ENCODE measurements at places on chromosomes 5 and 9. TPM values are rescaled to one million over a fixed set of nuclear protein-coding genes. Genes with fewer than 3 reads are reported as not detected.

- no peak for DNase-seq
Measured at GRCh38 chr5:109167586-109167985, 242.2 kb downstream of the PJA2 start.

- DNase-seq: peak; percentile 44
Measured at GRCh38 chr5:57552033-57552432, 69.4 kb upstream of the ACTBL2 start.

TSLP gene
- total RNA-seq: 0.21 TPM

- no peak for DNase-seq
Measured at GRCh38 chr5:96880444-96881164, 4.3 kb downstream of the ERAP2 start.

GRCh38 chr5:14497311-14497710, 84.3 kb upstream of the OTULINL start:
- no peak for DNase-seq

TNC gene
- total RNA-seq: 266 TPM

DNA sequence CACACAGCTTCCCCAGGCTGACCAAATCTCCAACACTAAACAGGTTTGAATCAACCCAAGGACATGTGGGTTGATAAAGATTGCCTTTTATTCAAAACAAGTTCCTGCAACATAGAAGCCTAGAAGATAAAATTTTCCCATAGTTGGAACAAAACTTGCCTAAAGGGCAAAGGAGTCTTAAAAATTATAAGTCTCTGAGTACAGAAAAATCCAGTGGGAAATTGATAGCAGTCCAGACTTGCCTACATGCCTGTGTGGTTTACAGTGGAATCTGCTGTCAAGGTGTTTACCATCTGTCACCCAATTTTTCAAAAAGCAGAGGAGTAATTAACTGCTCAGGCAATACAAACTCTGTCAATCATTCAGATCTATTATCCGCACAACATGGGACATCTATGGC, 168.2 kb downstream of the PPP2R2B start:
- DNase-seq: no peak

DNA sequence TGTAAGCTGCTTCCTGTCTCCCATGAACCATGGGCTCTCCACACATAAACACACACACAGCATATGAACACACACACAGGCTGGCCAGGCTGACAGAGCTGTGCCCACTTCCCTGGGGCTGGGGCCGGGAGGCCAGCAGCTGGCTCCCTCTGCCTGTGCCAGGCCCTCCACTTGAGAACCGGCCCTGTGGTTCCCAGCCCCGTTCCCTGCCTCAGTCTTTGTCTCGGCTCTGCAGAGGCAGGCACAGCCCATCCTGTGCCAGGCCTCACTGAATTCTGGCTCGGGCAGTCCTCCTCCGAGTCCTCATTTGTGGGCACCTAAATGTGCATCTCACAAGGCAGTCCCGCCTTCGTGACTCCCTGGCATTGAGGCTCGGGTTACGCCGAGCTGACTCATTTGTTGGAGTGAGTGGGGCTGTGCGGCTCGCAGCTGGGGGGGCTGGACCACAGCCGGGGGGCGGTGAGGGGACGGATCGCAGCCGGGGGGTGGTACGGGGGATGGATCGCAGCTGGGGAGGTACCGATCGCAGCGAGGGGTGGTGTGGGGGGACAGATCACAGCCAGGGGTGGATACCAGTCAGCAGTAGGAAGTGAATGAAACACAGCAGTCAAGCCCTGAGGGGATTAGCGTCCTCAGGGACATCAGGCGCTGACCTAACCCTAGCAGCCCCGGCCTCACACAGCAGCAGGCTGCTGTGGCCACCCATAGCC, 72.3 kb downstream of the PSMB7 start:
- DNase-seq: peak; percentile 94

SLC6A7 gene
- total RNA-seq: not detected

GRCh38 chr5:132011622-132012343, at the start of gene ACSL6:
Gene ACSL6 (minus strand): TSS chr5:132011658. CDS start chr5:132011553, 105 bp downstream.
- no peak for DNase-seq

- DNase-seq: no peak
Measured at GRCh38 chr9:131049829-131050715, 41.1 kb downstream of the LAMC3 start.

ADAMTS12 gene
- 28.7 TPM for total RNA-seq

- DNase-seq: no peak
Measured at GRCh38 chr5:69449511-69449910, 34.6 kb downstream of the MARVELD2 start.

GRCh38 chr5:54383941-54384340, 71.6 kb upstream of the HSPB3 start:
- DNase-seq: no peak

DNA sequence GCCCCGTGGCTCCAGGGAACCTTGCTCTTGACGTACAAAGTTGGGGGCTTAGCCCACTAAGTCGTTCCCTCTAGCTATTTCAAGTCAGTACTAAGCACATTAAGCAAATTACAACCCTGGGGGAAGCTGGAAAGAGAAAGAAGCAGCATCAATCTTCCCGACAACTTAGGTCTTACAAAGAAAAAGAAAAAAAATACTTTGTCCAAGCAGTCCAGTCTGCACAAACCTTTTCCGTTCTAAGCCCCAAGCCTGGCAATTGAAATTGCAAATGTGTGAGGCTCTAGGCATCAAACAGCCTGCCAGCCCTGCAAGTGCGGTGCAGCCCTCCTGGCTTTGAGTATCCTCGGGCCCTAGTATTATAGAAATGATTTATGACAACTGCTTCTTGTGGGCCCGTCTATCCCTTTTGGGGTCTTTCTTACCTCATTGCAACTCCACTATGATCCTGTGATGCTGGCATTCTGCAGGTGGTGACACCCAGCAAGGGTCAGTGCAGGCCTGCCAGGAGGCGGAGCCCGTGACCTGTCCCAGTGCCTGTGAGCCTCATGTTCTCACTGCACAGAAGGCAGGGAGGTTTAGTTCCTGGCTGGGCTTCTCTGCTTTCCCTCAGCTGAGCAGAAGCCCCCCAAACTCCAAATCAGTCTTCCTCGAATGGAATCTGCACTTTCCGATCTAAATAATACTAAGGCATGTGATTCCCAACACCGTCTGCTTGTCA, 232.3 kb upstream of the IRX2 start:
- no peak for DNase-seq

HBEGF gene
- total RNA-seq: 18.6 TPM

DNA sequence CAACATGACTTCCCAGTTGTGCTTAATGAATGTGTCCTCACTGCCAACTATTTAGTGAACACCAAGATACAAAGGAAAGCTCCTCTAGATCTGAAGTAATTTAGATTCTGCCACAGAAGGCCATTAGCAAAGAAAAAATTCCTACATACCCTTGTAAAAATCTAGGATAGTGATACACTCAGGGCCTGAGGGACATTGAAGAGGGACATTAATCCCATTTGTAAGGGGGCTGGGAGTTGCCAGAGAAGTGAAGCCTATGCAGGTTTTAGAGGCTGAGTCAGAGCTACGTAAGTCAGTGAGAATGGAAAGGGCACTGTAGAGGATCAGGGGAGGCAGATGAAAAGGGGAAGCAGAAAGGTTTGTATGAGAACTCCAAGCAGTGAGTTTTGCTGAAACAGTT, 286.9 kb upstream of the TARS1 start:
- no peak for DNase-seq

FGF1 gene
- total RNA-seq: 8.7 TPM

GRCh38 chr5:67494186-67494855, 297.7 kb upstream of the CD180 start:
- DNase-seq: peak; percentile 45

DAB2 gene
- 64.5 TPM for total RNA-seq

CETN3 gene
- 32.2 TPM for total RNA-seq

Data from tongue (tissue), 3 donors.